ENCODE measurements at places on chromosomes 5 and 9. TPM values are rescaled to one million over a fixed set of nuclear protein-coding genes. Genes with fewer than 3 reads are reported as not detected.
A peak's percentile ranks its signal among the peaks of the same experiment; 100 is the strongest.

Gene RAB3C
- 0.59 TPM for total RNA-seq

DNA sequence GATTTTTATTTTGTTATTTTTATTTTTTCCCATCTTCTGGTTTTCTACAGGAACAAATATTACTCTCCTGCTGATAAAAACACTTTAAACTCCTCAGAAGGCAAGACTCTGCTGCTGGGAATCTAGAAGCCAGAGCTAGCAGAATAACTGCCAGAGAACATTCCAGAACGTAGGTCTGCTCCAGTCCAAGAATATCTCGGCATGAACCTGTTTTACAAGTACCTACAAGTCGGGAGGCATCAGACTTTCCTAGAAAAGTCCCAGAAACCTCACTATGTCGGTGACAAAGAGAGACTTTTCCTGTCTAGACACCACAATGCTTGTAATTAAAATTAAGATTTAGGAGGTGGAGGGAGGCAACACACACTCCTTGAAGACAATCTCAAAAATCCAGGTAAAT, 41.4 kb downstream of the FABP6 start:
- no peak for DNase-seq

GRCh38 chr9:70120834-70121510, 77.3 kb downstream of the MAMDC2 start:
- DNase-seq = no peak

DNA sequence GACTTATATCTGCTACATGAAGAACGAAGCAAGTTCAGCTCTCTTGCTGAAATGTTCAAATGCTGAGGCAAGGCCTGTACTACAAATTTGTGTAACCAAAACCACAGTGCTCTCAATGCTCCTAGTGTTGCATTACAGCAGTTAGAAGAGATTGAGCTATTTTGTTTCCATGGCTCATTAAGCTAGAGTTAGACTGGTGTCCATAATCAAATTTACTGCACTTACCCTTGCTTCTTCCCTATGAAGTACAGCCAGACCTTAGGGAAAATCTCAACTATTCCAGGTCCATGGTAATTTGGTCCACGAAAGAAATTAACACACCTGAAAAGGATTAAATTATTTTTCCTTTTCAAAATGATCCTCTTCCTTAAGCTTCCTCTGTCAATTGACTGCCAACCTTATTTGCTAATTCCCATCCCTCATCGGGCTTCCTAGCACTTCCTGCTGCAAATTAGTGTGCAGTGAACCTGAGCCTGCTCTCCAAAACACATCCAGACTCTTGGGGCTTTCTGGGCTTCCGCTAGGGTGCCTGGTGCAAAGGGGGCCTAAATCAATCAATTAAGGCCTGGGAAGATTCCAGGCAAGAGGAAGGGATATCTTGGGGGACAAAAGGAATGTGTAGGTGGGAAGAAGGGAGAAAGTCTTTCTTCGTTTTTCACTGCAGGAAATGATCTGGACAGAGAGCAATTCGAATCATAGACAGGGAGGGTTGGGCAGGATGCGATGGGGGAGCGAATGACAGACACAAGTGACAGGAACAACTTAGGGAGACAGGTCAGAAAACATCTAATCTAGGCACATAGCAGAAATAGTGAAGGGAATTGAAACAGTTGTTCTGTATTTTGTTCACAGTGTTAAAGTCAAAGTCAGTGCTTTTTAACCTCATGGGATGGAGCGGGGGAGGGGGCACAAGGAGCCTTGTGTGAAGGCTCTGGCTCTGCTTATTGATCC, 542.4 kb downstream of the RAB3C start:
- DNase-seq = no peak

- no peak for DNase-seq
Observed at GRCh38 chr9:121744002-121744686, 92.7 kb downstream of the DAB2IP start.

DNA sequence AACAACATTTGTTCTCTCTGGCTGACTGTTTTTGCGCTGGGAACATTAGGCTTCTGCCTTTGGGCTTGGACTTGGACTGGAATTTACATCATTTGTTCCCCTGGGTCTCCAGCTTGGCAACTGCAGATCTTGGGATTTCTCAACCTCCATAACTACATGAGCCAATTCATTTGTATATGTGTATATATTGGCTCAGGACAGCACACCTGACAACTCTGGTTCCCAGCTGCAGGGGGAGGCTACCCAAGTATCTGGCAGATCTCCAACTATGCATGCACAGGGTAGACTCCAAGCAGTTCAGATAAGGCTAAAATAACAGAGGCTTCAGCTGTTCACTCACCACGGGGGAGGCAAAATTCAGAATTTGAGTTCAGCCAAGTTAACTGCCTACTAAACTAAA, 31.6 kb upstream of the F2RL1 start:
- no peak for DNase-seq

DNA sequence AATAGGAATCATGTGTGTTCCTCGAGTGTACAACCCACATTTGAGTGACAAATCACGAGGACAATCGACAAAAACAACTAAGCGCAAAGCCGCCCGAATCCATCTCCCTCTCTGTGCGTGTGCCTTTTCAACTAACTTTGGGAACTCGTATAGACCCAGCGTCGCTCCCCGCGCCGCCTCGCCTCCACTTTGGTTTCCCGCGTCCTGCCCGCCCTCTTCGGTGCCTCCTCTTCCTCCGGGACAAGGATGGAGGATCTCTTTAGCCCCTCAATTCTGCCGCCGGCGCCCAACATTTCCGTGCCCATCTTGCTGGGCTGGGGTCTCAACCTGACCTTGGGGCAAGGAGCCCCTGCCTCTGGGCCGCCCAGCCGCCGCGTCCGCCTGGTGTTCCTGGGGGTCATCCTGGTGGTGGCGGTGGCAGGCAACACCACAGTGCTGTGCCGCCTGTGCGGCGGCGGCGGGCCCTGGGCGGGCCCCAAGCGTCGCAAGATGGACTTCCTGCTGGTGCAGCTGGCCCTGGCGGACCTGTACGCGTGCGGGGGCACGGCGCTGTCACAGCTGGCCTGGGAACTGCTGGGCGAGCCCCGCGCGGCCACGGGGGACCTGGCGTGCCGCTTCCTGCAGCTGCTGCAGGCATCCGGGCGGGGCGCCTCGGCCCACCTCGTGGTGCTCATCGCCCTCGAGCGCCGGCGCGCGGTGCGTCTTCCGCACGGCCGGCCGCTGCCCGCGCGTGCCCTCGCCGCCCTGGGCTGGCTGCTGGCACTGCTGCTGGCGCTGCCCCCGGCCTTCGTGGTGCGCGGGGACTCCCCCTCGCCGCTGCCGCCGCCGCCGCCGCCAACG, at the start of gene GPR150:
TSS of gene GPR150 (plus strand) at position 58 of the 840 bp plus-strand sequence. CDS start at position 247, 189 bp downstream.
- peak; percentile 79 for DNase-seq

- no peak for DNase-seq
Observed at GRCh38 chr5:31563216-31563615, 31.1 kb downstream of the C5orf22 start.

DNA sequence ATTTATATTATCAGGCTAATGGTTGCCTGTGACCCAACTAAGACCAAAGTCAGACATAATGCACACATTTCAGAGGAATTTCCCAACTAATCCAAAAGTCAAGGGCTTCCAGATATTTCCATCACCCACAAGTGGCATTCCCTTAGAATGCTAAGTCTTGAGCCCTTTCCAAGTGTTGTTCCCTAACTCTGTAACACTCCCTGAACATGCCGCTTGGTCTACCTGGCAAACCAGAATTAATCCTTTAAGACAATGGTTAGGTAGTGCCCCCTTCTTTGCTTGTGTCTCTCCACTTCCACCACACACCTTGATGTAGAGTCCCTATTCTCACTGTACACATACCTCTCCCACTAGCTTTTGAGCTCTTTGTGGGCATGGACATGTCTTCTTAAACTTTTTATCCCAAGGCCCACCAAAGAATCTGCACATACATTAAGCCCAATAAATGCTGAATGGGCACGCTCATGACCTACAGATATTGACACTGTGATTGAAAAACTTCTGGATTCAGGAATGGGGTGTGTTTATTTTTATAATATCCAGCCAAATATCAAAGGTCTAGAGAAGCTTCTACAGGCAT, 37.8 kb upstream of the IFNE start:
- DNase-seq = no peak

DNA sequence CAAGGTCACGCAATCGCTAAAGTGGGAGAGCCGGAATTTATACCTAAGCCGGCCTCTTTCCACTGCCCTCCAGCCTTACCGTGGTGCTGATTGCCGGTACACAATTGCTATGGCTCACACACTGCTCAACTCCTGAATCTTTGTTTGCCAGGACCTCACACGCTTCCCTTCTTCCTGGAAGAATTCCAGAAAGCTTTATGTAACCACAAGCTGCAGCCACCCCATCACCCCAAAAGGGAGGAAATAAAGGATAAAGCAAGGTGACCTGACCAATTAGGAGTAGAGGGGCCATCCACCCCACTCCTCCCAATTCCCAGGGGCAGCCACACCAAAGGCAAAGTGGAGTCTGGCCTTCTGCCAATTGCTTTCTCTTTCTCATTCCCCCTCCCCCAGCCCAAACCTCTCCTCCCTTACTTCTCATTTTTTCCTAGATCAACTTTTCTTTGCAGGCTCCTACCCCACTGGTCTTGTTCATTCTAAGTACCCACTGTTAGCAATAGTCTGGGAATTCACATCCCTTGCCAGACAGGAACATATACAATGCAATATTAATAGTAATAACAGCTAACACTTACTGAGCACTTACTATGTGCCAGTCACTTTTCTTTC, 18.0 kb upstream of the CDC23 start:
- DNase-seq = no peak
